ENCODE measurements at places on chromosomes 5 and 9.
A peak's percentile ranks its signal among the peaks of the same experiment; 100 is the strongest.

- no peak for DNase-seq
Observed at GRCh38 chr5:43639566-43639965, 36.6 kb downstream of the NNT start.

- no peak for DNase-seq
Observed at GRCh38 chr5:146852089-146852488, 26.5 kb downstream of the PPP2R2B start.

DNA sequence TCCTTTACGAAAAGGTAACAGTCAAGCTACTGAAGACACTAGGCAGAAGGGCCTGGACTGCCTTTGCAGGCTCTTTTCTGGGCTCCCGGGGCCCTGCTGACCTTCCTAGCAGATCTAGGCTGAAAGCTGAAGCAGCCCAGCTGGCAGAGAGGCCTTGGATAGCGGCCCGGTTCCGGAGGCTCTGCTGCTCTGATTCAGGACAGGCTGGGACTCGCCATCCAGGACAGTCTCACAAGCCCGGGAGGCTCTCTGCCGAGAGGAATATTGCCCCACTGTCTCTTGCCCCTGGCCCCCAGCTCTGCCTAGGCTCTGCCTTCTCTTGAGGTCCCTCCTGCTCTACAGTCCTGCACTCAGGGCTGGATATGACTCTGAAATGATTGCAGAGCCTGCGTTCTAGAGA is 67.8 kb downstream of the PSD2 start:
- DNase-seq = no peak

- DNase-seq = no peak
Observed at GRCh38 chr9:130921300-130921988, 17.6 kb downstream of the FIBCD1 start.

DNA sequence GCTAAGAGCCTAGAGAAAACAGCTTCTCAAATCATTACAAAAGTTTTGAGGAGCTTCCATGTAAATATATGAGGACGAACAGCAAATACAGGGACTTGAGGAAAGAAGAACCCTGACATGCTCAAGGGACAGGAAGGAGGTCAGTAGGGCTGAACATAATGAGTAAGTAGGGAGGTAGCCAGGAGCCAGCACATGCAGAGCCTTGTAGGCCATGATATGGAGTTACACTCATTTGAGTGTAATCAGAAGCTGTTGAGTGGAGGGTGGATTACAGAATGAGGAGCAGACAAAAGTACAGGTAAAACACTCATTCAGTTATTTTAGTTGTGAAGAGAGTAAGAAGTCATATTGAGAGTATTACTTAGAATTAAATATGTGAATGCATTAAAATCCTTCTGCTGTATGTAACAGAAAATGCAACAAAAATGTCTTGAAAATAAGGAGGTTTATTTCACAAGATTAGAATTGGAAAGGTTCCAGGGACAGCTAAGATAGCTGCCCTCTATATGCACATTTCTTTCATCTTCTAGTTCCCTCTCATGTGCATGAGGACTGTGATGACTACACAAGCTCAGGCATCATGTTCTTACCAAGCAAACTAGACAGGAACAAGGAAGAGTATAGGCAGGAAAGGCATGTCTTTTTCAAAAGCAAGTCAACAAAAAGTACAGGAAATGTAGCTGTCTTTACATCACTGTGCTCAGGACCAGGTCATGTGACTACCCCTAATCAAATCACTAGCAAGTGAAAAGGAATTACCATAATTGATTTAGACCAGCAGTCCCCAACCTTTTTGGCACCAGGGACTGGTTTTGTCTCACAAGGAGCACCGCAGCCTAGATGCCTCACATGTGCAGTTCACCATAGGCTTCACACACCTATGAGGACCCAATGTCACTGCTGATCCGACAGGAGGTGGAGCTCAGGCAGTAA is 87.2 kb downstream of the TMEM232 start:
- DNase-seq = peak; percentile 41

GRCh38 chr5:72954389-72954788 is 1.5 kb upstream of the FCHO2 start:
- no peak for DNase-seq

DNA sequence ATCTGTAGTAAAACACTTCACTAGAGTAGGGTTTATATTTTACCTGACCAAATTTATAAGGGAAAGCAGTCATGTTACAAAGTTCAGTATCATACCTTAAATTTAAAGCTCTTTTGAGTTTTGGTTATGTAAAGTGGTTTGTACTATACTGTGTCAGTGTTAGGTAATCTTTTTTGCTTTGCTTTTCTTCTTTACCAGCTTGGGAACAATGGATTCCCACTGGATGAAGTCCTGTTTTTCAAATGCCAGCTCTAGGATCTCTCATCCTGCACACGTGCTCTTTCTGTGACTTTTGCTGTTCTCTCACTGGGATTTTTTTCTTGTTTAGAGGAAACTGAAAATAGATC is 15.9 kb downstream of the CYSTM1 start:
- DNase-seq = no peak

- DNase-seq = no peak
Observed at GRCh38 chr9:105076729-105077128, 148.8 kb upstream of the ABCA1 start.

- DNase-seq = peak; percentile 50
Observed at GRCh38 chr5:91787718-91788117, 404.6 kb upstream of the ARRDC3 start.

DNA sequence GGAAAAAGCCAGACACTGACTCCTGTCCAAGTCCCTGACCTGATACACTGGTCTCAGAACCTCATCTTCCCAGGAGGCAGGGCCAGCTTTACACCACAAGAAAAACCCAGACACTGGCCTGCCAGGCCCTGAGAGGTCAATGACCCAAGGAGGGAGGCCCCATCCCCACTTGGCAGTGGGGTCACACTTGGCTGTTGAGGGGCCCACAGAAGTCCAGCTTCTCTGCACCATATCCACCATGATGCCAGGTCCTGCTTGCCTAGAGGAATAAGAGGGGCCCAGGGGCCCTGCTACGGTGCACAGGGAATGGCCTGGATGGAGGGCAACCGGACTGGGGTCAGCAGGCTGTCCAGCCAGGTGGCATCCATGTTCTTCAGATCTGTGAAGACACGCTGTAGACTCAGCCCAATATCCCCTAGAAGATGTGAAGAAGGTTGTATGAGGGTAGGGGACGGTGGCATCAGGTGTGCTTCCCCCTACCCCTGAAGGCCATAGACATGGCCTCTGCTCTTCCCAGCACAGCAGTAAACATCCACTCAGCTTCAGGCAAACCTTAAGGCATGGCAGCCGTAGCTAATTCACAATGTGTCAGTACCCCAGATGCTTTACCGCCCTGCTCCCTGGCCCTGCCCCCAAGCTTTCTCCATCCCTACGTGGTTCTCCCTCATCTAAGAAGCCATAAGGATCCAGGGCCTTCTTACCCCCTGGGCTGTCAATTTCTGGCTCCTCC is 6.7 kb downstream of the IRF1 start:
- no peak for DNase-seq

DNA sequence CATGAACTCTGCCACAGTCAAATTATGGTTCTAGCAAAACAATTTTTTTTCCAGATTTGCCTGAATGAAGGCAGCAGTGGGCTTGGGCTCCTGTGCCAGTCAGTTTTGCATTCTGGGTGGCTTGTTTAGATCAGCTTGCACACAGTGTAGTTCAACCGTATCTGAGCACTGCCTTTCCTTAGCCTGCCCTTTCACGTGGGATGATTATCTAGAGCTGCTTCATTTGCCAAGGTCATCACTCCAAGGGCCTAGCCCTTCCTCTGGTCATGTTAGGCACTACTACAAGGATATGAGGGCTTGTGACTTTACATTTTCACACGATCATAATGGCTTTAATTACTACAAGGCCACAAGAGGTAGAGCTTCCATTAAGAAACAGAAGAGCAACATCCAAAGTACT is 150.6 kb upstream of the EFNA5 start:
- no peak for DNase-seq

DNA sequence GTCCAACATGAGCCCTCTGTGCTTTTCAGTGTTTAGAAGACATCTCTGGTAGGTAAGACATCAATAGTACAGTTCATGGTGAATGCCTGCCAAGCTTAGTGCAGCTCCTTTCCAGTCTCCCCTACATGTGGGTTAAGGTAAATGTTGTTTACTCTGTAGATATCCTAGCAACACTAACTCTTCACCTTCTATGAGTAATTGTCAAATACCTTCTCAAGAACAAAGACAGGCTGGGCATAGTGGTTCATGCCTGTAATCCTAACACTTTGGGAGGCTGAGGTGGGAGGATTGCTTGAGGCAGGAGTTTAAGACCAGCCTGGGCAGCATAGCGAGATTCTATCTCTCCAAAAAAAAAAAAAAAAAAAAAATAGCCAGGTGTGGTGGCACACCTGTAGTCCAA is 18.7 kb upstream of the RASGRF2 start:
- DNase-seq = no peak

- DNase-seq = no peak
Observed at GRCh38 chr9:126219166-126219565, 107.5 kb upstream of the MVB12B start.

DNA sequence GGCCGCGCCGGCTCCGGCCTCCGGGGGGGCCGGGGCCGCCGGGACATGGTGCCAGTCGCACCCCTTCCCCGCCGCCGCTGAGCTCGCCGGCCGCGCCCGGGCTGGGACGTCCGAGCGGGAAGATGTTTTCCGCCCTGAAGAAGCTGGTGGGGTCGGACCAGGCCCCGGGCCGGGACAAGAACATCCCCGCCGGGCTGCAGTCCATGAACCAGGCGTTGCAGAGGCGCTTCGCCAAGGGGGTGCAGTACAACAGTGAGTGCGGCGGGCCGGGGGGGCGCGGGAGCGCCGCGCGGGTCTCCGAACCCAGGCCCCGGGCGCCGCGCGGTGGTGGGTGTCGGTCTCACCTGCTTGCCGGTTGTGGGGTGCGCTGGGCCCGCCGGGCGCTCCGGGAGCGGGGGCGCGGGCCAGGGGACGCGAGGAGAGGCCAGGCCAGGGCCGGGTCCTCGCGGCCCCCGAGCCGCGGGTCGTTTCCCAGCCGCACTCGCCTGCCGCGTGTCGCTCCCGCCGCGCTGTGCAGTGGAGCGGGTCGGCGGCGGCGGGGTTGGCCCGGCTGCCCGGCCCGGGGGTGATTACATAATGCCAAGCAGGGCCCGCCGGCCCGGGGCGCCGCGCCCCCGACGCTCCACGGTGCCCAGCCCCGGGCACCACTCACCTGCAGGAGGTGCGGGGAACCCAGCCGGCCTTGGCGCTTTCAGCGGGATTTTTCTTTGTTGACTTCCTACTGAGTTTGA is 492 bp downstream of the RABL6 start:
- DNase-seq = peak; percentile 59

GRCh38 chr9:17837965-17838364 is 259.1 kb downstream of the SH3GL2 start:
- DNase-seq = no peak

- DNase-seq = no peak
Observed at GRCh38 chr5:163993126-163993525, 487.7 kb downstream of the MAT2B start.

GRCh38 chr5:109920736-109921135 is 231.0 kb downstream of the MAN2A1 start:
- DNase-seq = no peak

- DNase-seq = no peak
Observed at GRCh38 chr5:138028971-138029365, 3.9 kb downstream of the FAM13B start.

GRCh38 chr9:22773501-22774220 is 327.0 kb downstream of the DMRTA1 start:
- DNase-seq = no peak
